ENCODE measurements at places on chromosomes 2 and 18. TPM values are rescaled to one million over a fixed set of nuclear protein-coding genes. Genes with fewer than 3 reads are reported as not detected.

Gene PRSS56
- not detected for total RNA-seq

Gene NHEJ1
- total RNA-seq = 28.4 TPM

Gene SKOR2
- total RNA-seq = not detected

Gene NEU4
- total RNA-seq = not detected

Gene TEX44
- not detected for total RNA-seq

Gene ARL6IP6
- total RNA-seq = 11.1 TPM

Gene RUFY4
- total RNA-seq = not detected

Gene IL1A
- total RNA-seq = not detected

Gene IL36G
- total RNA-seq = not detected

Gene CXCR1
- total RNA-seq = not detected

Gene VSNL1
- total RNA-seq = 0.08 TPM

Gene COMMD1
- 54.1 TPM for total RNA-seq

Gene DSG4
- total RNA-seq = not detected

Gene CHST9
- not detected for total RNA-seq

Gene AFF3
- 2.8 TPM for total RNA-seq

Gene PLGLB2
- total RNA-seq = not detected

Gene LBX2
- total RNA-seq = 7.7 TPM

Gene BBS5
- 19.2 TPM for total RNA-seq

Gene MEP1B
- total RNA-seq = not detected

Gene MOCOS
- total RNA-seq = 50.8 TPM

Gene THSD7B
- total RNA-seq = not detected

Gene TUBA4A
- total RNA-seq = not detected

Gene AQP12A
- not detected for total RNA-seq

Gene DNAH7
- total RNA-seq = 0.45 TPM

Gene XDH
- total RNA-seq = 0.05 TPM

Gene ABCA12
- total RNA-seq = not detected

Gene TGFA
- total RNA-seq = 2.4 TPM

Gene TMEM163
- total RNA-seq = not detected

Gene CRYBA2
- not detected for total RNA-seq

Gene METTL4
- 5.3 TPM for total RNA-seq

Gene DHRS9
- not detected for total RNA-seq

Gene GPR39
- 0.32 TPM for total RNA-seq

Gene FOXI3
- total RNA-seq = 0.66 TPM

Gene PROKR1
- total RNA-seq = 6.9 TPM

Gene VWC2L
- not detected for total RNA-seq

Gene ACTG2
- 0.24 TPM for total RNA-seq

Gene SIX3
- not detected for total RNA-seq

Gene SOWAHC
- total RNA-seq = 8.5 TPM

Gene SERPINB3
- total RNA-seq = not detected

Gene DUSP2
- total RNA-seq = 0.80 TPM

Gene MARS2
- total RNA-seq = 12.3 TPM

Gene LRRC30
- not detected for total RNA-seq

Gene UGT1A6
- not detected for total RNA-seq

Gene CFAP221
- total RNA-seq = not detected

Gene CHRNG
- not detected for total RNA-seq

Gene SKA1
- total RNA-seq = 23.8 TPM

Gene UNC80
- total RNA-seq = 2.1 TPM

Gene MYL12A
- total RNA-seq = 528 TPM

Gene GRHL1
- 1.9 TPM for total RNA-seq

Gene ARHGAP15
- 0.71 TPM for total RNA-seq

Gene TCF7L1
- 0.71 TPM for total RNA-seq

Gene ARHGEF4
- total RNA-seq = 2.9 TPM

Gene HRH4
- not detected for total RNA-seq

Gene NMUR1
- 0.18 TPM for total RNA-seq

All from SK-MEL-5 (cell line).